ENCODE measurements at places on chromosomes 3 and 15.

GRCh38 chr3:46629551-46630517 lies 17.5 kb downstream of the FAM240A start:
- no peak for DNase-seq

DNA sequence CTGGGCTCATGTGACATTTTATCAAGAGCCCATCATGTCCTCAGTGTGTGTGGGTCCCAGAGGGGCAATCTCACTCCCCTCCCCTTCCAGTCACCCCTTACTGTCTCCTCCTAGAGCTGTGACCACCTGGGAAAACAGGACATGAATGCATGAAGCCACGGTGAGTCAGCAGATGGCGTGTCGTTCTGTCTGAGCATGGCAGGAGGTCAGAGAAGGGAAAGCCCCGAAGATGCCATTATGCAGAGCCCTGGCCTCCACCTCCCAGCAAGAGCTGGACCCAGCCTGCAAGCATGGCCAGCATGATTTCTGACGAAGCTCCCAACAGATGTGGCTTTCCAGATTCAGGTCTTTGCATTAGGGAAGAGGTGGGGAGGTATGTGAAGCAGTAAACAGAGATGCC lies 118.5 kb downstream of the TLE3 start:
- DNase-seq, result peak; percentile 49

DNA sequence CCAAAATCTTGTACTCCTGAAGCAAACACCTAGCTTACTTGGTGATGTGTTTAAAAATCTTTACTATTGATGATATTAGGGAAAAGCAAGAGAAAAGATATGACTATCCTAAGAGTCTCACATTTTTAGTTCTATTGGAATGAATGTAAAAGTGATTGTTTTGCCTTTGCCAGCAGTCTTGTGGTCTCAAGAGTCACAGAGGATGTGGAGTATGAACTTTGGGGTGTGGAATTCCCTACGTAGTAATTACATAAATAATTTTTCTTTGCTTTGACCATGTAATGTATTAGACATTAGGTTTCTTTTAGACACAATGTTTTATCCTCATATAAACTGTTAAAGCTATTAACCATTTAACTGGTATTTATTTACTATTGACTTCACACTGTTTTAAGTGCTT lies 387.6 kb downstream of the NAALADL2 start:
- no peak for DNase-seq

DNA sequence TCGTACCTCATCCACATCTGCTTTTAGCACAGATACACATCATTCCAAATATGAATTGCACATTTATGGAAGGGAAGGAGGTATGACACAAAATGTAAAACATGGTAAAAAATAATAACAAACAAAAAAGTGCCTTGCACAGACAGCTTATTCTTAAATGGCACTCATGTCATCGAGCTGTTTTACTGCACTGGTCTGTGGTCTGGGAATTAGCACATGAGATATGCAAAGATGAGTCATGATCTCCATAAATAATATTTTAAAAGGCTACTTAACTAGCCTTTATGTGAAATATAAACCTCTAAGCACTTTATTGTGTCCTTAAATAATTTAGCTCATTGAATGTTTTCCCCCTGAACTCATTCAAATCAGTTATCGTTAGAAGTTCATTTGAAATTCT lies 142.2 kb upstream of the ZNF385D start:
- DNase-seq, result no peak

- peak; percentile 83 for DNase-seq
These were observed 8.3 kb downstream of the PSTPIP1 start for GRCh38 chr15:77002954-77003912.

- DNase-seq, result no peak
These were observed 25.3 kb downstream of the BFSP2 start for GRCh38 chr3:133424937-133425869.

GRCh38 chr15:52183562-52184173 lies 7.5 kb downstream of the GNB5 start:
- DNase-seq, result no peak

- no peak for DNase-seq
These were observed 11.7 kb upstream of the GNAT1 start for GRCh38 chr3:50179710-50180109.

GRCh38 chr15:84840255-84840654 lies 23.1 kb downstream of the ALPK3 start:
- DNase-seq, result no peak

- DNase-seq, result no peak
These were observed 30.4 kb downstream of the GASK1A start for GRCh38 chr3:43009547-43009946.

- DNase-seq, result no peak
These were observed 781.6 kb upstream of the CFAP20DC start for GRCh38 chr3:59831394-59831793.

DNA sequence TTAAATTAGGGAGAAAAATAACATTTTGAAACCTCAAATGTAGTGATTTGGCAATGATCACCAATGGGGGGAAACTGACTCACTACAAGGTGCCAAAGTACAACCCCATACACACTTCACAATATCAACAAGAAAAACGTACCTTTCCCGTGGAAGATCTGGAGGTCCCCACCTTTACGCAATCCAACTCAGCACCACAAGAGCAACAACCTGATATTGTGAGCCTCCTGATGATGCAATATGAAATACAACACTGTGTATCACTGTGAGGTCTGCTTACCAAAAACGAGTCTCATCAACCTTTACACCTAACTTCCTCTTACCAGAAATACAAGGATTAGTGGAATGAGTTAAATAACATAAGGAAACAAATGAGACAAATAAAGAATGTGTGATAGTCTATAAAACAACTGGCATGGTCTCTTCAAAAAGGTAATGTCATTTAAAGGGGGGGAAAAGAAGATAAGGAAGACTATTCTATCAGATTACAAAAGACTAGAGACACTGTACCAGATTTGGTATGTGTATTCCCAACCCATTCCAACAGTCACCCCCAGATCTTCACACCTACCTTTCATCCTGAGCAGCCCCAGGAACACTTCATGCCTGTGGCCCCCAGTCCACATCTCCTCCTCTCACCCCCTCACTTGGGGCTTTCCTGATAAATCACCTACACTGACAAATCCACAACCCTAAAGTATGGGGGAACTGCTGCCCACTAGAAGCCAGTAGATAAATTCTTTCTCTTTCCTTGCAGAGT lies 27.7 kb downstream of the DLG1 start:
- DNase-seq, result no peak

GRCh38 chr3:149128821-149129220 lies 617 bp upstream of the HPS3 start:
- no peak for DNase-seq

- peak; percentile 79 for DNase-seq
These were observed 59.7 kb downstream of the RAP2B start for GRCh38 chr3:153221748-153222162.

- no peak for DNase-seq
These were observed 130.6 kb upstream of the SEMA6D start for GRCh38 chr15:47586653-47587224.

DNA sequence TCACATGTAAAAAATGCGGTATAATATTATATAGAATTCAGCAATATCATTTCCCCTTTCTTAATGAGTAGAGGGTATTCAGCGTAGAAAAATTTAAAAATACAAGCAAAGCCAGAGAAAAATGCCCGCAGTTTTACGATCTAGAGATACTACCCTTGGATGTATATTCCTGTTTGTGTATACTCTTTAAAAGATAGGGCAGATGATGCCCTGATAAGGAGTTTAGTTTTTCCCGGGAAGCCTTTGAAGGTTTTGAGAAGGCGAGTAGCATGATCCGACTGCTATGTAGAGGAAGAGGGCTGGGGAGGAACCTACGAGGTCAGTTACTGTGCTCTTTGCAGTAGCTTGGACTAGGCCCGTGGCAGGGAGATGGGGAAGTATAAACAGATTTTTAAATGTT lies 1.2 kb downstream of the YEATS2 start:
- DNase-seq, result no peak

DNA sequence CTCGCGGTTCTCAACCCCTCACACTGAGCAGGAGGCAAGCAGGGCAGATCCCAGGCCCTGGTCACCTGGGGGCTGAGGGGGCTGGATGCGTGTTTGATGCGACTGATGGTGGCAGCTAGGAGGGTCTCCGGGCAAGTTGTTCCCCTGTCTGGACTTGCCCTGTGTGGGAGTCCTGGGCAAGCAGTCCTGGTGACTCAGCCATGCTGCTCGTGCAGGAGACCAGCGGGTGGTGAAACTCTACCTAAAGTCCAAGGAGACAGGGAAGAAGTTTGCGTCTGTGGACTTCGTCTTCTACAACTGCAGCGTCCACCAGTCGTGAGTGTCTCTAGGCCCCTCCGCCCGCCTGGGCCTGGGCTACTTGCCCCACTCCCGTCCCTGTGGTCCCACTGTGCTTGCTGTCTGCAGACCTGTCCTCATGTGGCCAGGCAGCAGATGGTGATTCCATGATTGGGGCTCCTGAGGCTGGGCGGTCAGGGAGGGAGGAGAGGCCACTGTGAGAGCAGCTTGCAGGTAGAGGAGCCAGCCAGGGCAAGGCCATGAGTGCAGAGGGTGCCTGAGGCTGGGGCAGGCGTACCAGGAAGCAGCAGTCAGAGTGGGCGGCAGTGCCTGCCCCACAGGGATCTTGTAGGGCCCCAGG lies 23.1 kb downstream of the PLXNA1 start:
- no peak for DNase-seq

DNA sequence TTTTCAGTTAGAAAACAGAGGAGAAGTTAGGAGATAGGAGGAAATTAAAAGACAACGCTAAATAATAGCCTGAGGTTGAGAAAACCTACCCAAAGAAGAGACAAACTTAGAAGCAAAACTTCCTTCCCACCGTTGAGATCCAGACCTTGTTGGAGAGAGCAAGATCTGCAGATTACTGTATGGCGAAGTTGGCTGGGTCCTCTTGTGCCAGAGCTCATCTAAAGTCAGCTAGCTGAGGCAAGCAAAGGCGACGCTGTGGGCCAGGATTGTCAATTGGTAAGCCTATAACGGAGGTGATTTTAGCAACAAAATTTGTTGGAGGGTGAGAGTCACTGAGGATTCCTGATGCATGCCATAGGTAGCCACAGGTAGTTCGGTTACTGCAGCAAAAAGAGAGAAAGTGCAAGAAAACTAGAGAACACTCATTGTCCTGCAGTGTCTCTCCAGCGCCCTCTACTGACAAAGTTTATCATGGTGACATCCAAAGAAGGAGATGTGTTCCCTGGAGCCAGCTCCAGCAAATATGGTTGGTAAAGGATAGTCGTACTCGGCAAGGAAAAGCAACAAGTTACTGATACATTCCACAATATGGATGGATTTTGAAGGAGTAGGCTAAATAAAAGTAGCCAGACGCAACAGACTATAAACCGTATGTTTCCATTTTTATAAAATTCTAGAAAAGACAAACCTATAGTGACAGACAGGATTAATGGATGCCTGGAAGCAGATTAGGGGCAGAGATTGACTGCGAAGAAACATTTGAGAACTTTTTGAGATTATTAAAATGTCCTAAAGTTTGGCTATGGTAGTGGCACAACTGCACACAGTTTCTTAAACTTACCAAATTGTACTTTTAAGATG lies 9.8 kb upstream of the OR5K4 start:
- DNase-seq, result peak; percentile 17

DNA sequence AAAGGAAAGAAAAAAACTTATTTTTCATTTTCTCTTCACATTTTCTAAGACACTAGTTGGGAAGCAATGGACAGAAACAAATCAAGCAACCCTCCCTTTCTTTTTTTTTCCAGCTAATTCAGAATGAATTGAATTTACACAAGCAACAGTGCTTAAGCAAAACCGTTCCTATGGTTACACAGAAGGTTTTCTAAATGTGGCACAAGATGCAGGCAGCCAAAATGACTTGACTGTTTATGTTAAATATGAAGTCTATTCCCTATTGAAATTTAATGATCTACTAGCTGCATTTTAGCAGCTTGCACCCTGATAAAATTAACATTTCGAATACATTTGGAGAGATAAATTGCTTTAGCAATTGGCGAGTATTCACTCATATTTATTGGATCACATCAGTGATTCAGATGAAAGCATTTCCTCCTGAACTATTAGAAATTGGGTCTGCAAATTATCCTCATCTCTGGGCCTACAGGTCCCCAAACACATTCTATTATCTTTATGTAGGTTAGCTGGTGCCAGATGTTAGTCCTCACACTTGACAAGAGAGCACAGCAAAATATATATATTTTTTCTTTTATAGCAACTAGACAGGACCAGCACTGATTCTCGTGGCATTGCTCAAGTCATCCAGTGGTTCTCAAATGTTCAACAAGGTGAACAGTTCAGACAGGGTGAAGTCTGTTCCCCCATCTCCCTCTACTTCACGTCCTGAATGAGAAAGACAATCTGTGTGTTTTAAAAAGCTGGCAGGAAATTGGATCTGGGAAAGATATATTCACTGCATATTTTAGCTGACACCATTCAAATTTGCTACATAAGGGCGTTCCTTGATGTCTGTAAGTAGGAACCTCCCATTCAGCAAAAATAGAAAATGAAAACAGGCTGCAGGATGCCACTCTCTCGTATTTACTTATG lies 463.6 kb upstream of the KCNMB2 start:
- DNase-seq, result no peak

- no peak for DNase-seq
These were observed 157.3 kb upstream of the SMAD3 start for GRCh38 chr15:66907826-66908743.

DNA sequence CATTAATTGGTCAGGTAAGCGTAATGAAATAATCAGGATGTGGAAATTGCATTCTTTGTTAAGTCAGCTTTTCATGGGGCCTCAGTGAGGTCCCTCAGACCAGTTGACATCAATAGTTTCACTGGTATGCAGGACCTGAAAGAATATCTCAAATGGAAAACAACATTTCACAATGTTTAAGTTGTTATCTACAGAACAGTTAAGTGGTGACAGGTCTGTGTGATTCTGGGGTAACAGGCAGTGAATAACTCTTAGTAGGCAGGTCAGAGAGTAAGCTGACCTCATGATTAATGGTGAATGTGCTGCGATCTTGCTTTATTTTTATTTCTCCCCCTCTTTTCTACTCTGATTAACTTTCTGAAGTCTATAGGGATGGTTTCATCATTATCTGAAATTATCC lies 28.9 kb upstream of the ACP3 start:
- DNase-seq, result no peak

GRCh38 chr3:14631687-14632441 lies 19.7 kb upstream of the CCDC174 start:
- no peak for DNase-seq

DNA sequence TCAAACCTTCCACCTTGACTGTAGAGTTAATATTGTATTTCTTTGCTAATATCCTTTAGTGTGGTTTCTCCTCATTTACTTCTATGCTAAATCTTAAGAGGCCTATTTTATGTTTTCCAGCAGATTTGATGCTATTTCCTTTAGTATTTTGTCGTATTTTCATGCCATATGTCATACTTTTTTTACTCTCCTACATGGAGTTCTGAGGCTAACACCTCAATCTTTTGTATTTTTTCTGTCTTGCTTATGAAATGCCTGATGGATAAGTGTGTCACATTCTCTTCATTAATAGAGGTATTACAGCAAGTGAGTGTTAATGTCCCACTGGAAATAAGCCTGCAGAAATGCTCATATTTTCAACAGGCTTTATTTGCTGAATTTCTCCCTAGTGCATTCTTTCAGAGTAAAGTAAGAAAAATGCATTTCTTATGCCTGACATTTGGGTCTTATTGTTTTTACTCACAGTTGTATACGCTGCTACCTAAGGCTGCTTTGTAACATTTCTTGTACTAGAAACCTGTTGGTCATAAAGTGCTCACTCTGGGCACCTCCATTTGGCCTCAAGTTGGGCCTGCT lies 63.2 kb downstream of the DIPK2A start:
- no peak for DNase-seq
